ENCODE measurements at places on chromosomes 2 and 18. TPM values are rescaled to one million over a fixed set of nuclear protein-coding genes. Genes with fewer than 3 reads are reported as not detected.

DNA sequence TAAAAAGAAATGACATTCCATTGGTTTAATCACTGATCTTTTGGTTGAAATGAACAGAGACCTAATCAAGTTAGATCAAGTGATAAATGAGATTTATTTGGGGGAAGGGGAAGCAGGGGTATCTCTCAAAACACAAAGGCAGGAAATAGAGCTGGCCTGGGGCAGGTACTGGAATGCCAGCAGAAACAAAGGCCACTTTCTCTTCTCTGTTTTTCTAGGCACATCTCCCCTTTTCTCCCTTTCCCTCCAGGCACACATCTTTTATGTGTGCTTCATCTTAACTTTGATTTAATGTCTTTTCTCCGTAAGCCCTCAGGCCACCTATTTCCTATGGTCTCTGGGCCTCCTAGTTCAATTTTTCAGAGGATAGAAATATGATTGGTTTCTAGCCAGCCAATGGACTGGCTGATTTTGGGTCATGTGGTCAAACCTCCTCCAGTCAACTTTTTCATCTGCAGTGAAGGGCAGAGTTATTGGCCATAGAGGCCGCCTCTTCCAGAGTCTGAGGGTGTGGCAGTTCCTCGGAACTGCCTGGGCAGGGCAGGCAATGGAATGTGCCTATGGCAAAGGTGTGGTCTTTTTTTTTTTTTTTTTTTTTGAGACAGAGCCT lies 58.9 kb upstream of the FAM136A start:
- no peak overlapping the region for H3K27ac ChIP-seq
- no peaks in the 10 kb centered on the region for H3K27me3 ChIP-seq
- no peak for DNase-seq
- H3K4me3 ChIP-seq = no peak overlapping the region

Gene STPG4
- 0.19 TPM for polyA plus RNA-seq

Gene MATN3
- polyA plus RNA-seq = 0.16 TPM

Gene TMEM178A
- polyA plus RNA-seq = 0.74 TPM

DNA sequence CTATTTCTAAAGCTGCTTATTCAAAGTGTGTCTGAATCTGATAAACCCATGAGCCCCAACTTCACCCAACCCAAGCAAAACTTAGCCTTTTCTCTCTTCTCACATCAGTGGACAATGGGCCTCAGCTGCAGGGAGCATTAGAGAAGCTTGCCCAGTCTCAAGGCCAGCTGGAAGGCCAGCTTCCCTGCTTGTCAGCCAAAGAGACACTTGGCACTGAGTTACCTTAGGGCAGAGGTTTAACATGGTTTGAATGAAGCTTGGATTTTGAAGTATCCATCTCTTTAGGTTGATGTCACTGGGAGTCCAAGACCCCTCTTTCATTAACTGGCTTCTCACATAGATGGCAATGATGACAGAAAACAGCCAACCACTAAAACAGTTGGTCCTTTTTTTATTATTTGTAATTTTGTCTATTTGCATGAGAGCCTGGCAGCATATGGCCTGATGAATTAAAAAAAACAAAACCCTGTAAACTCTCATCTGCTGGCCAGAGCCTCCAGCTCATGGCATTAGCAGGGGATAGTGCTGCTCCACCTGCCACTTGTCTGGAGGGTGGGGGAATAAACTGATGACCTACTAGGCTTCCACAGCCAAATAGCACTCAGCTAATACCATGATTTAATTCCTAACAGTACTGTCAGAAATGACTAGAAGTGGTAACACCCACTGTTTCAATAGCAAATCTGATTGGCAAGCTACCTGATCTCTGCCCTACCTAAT lies 137.0 kb downstream of the UBE2E3 start:
- H3K36me3 ChIP-seq = no peaks in the 10 kb centered on the region
- H3K27ac ChIP-seq = no peak overlapping the region
- no peaks in the 10 kb centered on the region for H3K4me1 ChIP-seq

DNA sequence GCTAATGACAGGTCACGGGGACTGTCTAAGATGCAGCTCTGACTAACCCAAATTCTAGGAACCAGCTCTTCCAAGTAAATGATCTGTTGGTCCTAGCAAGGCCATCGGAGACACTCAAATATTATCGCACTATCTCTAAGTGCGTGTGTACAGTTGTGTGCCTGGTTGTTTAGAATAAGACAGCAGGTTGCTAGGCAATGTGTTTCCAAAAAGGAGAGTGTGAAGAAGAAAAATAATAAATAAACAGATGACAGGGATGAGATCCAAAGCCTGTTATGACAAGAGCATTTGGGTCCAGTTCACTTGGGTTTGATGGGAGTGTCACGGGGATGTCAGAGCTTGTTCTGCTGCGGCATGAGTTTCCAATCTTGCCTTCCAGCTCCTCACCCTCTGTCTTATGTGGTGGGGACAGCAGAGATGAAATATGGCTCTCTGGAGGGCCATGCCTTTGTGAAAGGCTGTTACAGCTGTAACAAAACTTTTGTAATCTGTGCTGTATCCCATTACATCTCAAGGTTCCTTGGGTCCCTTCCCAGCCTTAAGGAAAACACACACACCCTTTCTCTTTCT lies 127.5 kb upstream of the TNP1 start:
- no peak overlapping the region for H3K27ac ChIP-seq
- no peak for DNase-seq
- no peaks in the 10 kb centered on the region for H3K36me3 ChIP-seq
- peaks cover 6% of the 10 kb centered on the region for H3K27me3 ChIP-seq

- no peak overlapping the region for H3K27ac ChIP-seq
- H3K4me1 ChIP-seq = no peaks in the 10 kb centered on the region
- no peak overlapping the region for H3K4me3 ChIP-seq
- H3K27me3 ChIP-seq = no peaks in the 10 kb centered on the region
- H3K36me3 ChIP-seq = no peaks in the 10 kb centered on the region
- DNase-seq = no peak
Measured at GRCh38 chr2:129014432-129014831, 695.8 kb upstream of the HS6ST1 start.

GRCh38 chr2:54486766-54487165 lies 30.6 kb downstream of the SPTBN1 start:
- H3K27ac ChIP-seq = no peak overlapping the region
- peaks cover 20% of the 10 kb centered on the region for H3K4me1 ChIP-seq
- no peak for DNase-seq
- H3K27me3 ChIP-seq = no peaks in the 10 kb centered on the region

All from spleen (tissue), 13 donors.